NCI-H524 (cell line): ENCODE measurements at places on chromosomes 2 and 18.
A peak's percentile ranks its signal among the peaks of the same experiment; 100 is the strongest.

GRCh38 chr18:10565835-10566234 is 40.0 kb downstream of the NAPG start:
- DNase-seq, result no peak

- DNase-seq, result no peak
Observed at GRCh38 chr18:56997200-56997599, 149.7 kb upstream of the BOD1L2 start.

DNA sequence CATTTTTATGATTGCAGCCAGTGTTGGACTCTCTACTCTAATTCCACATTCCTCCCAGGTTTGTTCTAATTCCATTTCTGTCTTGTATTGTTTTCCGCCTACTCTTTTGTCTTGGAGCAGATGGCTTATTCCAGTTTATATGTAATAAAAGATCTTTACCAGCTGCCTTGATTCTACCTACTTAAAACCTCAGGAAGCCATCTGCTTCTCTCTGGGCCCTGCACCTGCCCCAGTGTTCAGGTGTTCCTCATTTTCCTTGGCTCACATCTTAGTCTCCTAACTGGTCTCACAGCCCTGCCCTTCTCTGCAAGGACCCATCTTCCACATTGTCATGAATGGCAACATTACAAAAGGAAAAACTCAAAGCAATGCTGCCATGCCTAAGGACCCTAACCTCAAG is 21.0 kb upstream of the IL37 start:
- DNase-seq, result peak; percentile 23

DNA sequence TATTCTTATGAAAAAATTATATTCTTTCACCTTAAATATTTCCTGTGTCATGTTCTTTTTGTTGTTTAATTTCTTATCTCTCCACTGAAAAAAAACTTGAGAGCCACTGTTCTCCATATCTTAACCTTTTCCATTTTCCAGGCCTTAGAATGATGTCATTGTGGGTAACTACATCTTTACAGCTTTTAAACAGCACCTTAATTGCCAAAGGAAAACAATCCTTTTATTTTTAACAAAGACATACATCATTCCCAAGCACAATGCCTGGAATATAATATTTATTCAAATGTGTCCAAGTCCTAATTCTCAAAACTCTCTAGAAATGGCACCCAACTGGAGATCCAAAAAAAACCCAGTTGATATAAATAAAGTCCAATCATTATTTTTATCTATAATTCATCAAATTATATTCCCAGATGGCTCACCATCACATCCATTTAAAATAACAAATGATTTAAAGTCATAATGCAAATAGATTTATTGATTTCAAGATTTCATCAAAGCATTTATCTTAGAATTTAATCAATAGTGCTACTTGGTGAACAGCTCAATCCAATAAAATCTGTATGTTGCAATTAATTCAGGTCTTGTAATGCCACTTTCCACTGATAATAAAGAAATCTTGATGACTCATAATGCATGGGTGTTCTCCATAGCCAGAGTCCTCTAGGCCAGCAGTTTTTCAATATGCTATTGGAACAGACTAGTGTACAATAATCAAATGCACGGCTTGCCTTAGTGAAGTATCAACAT is 107.1 kb upstream of the MAPRE2 start:
- DNase-seq, result no peak

DNA sequence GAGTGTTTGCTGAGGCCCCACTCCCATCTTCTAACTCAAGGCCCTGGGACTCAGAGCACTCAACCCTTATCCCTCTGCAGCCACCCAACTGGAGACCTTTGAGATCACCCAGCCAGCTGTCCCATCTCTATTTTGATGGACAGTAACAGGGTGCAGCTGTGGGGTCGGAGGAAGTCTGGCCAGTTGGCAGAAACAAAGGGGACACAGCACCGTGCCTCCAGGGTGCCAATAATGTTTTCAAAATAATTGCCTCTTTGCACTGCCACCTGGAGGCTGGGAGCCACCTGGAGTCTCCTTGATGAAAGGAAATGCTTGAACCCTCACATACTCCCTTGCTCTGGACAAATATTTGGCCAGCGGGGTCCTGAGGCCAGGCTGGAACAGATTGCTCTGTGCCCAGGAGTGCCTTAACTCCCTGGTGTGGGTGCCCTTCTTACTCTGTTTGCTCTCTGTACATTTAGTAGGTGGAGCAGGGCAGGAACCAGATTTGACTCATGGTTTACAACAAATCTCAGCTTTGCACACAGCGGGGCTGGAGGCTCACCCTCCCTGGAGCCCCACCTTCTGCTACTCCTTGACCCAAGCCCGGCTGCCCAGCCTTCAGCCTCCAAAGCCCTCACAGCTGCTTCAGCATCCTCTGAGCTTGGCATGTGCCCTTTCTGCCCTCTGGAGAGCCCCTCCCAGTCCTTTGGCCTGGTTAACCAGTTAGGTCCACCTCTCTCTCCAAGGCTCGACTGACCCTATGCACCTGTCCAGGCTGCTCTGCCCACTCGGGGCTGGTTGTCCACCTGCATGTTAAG is 17.2 kb downstream of the MAL start:
- DNase-seq, result no peak

DNA sequence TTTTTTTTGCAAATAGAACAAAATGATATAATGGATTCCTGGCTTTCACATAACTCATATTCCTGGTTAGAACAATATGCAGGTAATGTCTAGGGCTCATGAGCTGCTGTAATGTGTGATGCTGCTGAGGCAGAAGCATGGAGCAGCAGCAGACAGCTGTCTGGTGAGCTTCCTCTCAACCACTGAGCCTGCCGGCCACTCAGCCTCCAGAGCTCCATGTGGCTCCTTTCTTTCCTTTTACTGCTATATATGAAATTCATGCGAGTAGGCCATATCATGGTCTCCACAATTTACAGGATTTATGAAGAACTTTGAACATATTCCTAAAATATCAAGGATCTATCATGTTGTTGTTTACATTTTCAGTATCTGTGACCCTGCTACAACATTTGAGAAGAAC is 120.9 kb downstream of the MEP1B start:
- no peak for DNase-seq

DNA sequence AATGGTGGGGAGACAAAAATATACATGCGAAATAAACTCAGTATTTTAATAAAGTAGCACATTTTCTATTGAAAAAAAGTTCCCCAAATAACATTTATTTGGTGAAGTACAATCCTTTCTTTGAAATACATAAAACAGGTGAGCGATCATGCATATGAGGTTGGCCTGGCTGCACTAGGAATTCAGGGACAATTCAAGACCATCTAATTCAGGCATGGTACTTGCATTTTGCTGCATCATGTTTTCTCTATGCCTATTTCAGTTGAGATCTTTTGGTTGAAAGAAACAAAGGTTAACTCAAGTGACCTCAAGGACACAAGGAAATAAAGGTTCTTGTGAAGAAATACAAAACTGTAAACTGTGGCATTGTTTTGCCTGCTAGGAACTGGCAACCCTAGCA is 19.8 kb upstream of the TAF4B start:
- no peak for DNase-seq

DNA sequence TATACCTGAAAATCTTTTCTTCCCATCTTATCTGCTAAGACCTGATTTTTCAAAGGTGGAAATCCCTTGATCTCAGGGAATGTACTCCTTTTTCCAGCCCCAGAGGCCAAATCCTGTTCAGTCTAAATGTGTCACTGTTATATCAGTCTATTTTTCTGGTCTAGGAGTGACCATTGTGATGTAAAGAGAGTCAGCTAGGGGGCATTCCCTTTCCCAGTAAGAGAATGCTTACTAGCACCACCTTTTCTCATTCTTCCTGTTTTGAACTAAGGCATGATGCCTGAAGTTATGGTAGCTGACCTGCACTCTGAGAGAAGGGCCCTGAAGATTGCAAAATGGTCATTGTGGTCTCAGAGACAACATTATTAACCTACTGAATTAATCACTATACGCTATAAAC is 124.1 kb upstream of the XIRP2 start:
- DNase-seq, result no peak

DNA sequence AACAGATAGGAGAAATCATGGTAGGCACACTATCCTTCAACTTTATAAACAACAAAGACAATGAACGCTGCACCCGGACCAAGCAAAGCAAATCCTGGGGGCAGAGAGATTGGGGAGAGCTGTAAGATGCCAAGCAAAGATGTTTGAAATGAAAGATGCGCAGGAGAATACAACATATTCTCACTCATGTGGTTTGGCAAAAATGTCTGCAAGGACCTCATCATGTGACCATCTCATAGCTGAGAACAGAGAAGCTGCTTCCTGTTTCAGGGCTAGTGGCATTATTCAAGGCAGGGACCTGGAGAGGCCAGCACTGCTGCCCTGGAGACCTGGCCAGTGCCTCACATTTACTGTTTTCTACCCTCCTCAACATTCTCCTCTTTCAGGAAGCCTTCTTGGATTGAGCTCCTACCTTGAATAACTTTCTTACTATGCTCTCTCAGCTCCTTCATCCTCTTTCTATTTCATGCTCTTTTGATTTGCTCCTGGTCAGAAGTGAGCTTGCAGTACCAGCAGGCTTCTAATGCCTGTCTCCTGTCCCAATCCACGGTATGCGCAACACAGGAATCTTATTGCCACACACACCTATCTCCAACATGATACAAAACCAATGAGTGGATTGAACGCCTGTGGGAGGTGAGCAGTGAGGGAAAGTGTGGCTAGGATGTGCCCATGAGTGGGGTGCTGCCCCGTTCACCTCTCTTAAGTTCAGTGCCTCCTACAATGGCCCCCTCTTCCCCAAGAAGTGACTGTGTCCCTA is 133.0 kb downstream of the CELF4 start:
- no peak for DNase-seq

GRCh38 chr2:161232571-161232970 is 72.3 kb downstream of the TANK start:
- DNase-seq, result no peak

- no peak for DNase-seq
Observed at GRCh38 chr2:17136231-17136630, 382.0 kb downstream of the RAD51AP2 start.

GRCh38 chr2:222424729-222425671 is 657 bp downstream of the SGPP2 start:
- peak; percentile 14 for DNase-seq

DNA sequence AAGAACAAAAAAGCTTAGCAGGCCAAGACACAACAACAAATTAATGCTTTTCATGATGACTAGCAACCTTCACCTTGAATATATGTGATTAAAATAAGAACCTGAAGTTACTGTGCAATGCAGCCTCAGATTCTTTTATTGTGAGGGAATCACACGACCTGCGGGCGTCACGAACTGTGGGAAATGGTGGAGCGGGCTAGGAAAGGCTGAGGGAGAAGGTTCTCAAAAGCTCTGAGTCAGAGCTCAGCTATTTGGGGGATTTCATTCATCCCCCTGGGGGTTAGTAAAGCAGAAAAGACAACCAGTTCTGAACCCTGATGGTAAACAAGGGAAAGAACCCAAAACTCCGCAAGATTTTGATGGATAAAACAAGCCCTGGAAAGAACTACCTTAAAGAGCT is 89.3 kb upstream of the NCKAP5 start:
- no peak for DNase-seq

- DNase-seq, result no peak
Observed at GRCh38 chr2:234725528-234726264, 226.1 kb upstream of the SH3BP4 start.

DNA sequence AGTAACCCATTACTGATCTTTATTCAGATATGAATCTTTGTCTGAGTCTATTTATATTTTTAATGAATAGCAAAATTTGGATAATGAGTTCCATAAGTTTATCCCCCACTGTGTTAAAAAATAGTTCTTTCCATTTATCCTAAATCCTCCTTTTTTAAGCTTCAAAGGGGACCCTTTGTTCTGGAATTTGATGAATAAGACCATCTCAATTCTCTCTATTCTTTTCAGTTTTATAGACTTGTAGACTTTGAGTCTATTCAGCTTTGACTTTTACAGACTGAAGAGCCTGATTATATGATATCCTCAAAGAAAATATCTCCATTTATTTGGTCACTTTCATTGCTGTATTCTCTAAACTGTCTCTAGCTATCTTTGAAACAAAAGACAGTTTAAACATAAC is 2146.1 kb upstream of the CELF4 start:
- no peak for DNase-seq

DNA sequence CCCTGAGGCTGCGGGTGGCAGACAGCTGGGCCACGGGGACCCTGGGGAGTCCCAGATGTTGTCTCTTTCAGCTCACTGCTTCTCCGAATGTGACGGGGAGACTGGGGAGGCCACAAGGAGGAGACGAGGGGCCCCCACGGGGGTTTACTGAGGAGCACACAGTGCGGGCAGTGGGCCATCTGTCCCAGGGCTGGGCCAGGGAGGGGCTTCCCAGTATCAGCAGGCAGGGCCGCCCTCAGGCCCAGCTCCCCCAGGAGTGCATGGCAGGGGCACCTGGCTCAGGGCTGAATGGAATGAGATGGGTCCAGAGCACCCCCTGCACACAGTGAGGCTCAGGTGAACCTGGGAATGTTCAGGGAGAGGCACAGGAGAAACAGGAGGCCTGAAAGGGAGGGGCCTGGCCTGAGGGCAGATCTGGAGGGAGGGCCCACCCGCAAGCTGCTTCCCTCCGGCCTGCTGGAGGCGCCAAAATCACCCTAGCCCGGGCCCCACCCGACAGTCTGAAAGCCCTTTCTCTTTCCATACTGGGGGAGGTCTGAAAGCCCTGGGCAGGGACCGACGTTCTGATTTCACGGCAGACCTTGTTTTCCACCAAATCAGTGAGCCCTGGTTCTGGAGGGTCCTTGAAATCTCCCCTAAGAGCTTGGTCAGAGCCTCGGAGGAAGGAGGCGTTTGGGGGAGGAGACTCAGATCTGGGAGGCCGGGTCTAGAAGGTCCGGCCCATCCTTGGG is 35.5 kb upstream of the PTMA start:
- peak; percentile 84 for DNase-seq

DNA sequence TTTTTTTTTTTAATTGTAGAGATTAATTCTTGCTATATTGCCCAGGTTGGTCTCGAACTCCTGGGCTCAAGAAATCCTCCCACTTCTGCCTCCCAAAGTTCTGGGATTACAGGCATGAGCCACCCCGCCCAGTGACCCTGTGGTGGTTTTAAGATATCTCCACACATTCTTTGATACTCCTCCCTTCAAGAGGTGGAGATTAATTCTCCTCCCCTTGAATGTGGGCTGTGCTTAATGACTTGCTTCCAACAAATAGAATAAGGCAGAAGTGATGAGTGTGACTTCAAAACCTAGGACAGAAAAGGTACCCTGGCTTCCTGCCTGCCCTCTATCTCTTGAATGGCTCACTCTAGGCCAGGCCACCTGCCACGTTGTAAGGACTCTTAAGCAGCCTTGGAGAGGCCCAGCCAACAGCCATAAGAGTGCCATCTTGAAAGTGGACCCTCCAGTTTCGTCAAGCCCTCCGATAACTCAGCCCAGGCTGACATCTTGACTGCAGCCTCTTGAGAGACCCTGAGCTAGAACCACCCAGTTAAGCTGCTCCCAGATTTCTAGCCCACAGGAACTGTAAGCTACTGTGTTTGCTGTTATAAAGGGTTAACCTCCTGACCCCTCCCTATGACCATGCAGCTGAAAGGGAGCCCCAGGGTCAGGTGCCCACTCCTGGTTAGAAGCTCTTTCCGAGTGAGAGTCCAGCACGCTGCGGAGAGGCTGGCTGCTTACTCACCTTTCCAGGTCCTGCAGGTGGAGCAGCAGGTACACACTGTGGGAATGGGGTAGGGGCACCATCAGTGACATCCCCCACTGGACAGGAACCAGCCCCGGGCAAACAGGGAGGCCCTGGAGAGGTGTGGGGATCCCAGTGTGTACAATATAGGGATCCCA is 27.6 kb downstream of the MRPL35 start:
- DNase-seq, result peak; percentile 42

- no peak for DNase-seq
Observed at GRCh38 chr2:160928854-160929301, 231.3 kb upstream of the TANK start.
